ENCODE measurements at places on chromosomes 3 and 15.
A peak's percentile ranks its signal among the peaks of the same experiment; 100 is the strongest.

- DNase-seq, result no peak
Measured at GRCh38 chr3:119703820-119704531, 1.2 kb downstream of the CFAP91 start.

- no peak for DNase-seq
Measured at GRCh38 chr3:31606453-31606852, 73.7 kb downstream of the STT3B start.

DNA sequence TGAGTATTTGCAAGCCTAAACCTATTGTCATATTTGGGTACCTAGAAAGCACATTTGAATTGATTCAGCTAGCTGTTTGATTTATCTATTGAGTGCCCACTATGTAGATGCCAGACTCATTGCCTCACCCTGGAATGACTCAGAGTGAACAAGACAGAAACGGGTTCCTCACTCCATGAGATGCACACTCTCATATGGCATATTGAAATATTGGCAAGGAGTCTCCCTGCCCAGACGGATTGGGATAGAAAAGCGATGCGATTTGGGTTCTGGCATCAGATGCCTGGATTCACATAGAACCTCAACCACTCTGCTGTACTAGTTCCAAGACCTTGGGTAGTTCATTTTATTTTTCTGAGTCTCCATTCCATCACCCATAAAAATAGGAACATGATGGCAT, 22.5 kb downstream of the LRRN1 start:
- DNase-seq, result no peak

GRCh38 chr3:126269354-126269753, 87.9 kb downstream of the KLF15 start:
- DNase-seq, result no peak

- no peak for DNase-seq
Measured at GRCh38 chr3:176376531-176376930, 820.8 kb downstream of the TBL1XR1 start.

DNA sequence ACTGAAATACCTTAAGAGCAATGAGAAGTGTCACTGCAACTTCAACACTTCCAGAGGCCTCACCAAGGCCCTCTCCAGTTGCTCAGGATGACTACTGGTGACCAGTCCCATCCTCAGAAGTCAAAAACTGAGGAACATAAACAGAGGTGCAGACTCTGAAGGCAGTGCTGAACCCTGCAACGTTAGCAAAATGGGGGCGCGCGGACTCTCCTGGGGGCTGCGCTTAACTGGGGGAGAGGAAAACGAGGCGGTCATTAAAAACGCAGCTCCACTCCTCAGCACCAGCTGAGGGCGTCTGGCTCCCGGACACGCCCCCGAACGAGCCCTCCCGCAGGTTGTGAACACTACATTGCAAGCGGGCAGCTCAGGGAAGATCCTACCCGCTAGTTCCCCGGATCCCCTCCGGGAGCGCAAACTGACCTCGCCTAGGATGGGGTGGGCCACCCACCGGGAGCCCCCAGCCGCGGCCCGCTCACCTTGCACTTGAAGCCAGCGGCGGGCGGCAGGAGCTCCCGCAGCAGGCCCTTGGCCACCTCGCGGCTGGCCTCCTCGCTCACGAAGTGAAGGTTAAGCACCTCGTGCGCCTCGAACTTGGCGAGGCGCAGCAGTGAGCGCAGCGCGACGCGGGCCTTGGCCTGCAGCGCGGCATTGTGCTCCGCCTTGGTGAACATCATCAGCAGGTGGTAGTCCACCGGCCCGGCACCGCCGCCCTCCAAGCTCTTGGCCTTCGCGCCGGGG, 711 bp downstream of the XXYLT1 start:
- peak; percentile 45 for DNase-seq

- no peak for DNase-seq
Measured at GRCh38 chr3:111237946-111238345, 166.3 kb downstream of the NECTIN3 start.

DNA sequence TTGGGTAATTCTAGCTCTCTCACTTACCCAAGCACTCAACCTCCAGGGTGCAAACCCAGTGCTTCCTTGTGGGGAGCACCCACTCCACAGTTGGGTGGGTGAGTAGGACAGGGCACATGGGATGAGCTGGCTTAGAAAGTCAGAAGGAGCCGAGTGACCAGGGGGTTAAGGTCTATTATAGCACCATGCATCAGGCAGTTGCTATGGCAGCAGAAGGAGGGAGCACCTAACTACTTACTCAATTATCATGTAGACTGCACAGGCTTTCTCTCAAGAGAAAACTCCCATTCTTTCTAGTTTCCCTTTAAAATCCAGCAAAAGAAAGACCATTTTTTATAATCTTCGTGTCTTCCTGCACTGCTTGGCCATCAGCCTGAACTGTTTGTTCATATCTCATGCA, 163.0 kb downstream of the OCA2 start:
- no peak for DNase-seq

DNA sequence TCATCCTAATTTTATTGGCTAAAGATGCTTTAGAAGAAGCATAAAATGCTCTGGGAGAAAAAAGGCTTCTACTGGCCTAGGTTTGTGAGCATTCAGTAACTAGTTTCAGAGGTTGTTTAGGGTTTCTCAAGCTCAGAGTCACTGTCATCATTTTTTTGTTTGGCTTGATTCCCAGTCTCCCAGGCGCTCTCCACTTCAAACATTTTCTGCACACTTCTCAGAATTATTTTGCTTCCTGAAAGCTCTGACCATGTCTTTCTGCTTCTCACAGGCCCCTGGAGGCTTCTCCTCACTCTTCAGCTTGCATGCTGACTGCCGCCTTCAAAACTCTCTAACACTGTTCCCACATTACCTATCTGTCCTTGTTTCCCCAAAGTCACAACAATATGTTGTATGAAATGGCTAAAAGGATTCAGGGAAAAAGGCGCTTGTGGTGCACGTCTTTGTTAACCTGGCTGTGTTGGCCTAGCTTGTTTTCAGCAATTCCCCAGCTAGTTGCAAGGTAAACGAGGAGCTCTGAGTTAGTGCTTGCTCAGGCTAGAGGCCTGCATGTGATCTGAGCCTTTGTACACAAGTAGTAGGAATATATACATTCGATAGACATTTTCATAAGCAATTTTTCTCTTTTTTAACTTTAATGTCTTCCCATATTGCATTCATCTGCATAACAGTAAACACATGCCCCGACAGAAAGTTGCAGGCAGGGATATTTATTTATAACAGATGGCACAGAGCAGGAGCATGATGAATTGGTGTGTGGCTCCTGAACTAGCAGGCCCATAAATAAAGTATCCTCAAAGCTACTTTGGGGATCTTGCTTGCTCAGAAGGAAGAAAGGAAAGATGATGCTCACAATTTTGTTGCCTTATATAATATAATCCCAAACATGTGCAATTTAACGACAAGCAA, 129.2 kb upstream of the DPH6 start:
- no peak for DNase-seq

GRCh38 chr3:66048051-66048395, 9.3 kb upstream of the MAGI1 start:
- no peak for DNase-seq

DNA sequence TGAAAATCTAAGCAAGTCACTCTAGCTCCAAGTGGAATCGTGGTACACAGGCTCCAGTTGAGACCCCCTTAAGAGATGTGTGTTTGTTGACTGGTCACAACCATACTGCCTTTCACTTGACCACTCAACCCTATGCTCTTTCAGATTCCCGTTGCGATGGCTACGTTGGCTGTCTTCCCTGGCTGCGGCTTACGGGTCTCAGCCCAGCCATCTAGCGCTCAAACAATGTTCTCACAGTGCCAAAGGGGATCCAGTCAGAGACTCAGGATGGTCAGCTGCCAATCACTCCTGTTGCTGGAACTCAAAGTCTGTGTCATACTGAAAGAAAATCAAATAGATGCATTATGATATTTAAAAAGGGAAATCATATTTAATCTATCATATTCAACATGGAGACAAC, 237.6 kb downstream of the ITPR1 start:
- no peak for DNase-seq

DNA sequence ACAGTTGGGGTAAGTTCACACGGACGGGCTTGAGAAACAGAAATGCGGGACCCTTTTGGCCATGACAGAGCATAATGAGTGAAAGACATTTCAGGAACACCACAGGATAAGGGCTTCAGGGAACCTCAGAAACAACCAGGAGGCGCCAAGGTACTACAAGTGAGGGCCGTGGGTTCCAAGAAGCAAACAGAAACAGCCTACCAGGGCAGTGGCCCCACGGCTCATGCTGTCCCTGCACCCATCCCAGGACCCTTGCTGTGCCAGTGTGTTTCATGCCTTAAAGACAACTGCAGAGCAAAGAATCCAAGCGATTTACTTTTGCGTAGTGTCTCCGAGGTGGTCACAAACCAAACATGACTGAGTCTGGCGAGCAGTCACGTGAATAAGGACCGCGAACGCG, 54.0 kb downstream of the RUBCN start:
- DNase-seq, result no peak

GRCh38 chr3:124084022-124084881, 92.3 kb upstream of the ROPN1 start:
- no peak for DNase-seq

DNA sequence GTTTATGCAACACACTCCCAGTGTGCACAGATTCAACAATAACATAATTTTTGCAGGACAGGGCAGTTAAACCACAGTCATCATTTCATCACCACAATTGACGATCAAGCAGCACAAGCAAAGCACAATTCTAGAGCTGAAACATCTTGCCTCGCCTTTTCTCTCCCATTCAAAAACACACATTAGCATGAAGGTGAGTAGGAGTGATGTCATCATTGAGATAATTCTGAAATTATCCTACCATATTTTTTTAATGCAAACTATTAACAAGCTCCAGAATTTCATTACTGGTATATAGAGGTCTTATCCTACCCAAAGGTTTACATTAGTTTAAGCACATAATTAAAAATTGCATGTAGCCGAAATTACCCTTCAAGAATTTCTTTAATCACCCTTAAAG, 3.5 kb downstream of the IGDCC3 start:
- no peak for DNase-seq

DNA sequence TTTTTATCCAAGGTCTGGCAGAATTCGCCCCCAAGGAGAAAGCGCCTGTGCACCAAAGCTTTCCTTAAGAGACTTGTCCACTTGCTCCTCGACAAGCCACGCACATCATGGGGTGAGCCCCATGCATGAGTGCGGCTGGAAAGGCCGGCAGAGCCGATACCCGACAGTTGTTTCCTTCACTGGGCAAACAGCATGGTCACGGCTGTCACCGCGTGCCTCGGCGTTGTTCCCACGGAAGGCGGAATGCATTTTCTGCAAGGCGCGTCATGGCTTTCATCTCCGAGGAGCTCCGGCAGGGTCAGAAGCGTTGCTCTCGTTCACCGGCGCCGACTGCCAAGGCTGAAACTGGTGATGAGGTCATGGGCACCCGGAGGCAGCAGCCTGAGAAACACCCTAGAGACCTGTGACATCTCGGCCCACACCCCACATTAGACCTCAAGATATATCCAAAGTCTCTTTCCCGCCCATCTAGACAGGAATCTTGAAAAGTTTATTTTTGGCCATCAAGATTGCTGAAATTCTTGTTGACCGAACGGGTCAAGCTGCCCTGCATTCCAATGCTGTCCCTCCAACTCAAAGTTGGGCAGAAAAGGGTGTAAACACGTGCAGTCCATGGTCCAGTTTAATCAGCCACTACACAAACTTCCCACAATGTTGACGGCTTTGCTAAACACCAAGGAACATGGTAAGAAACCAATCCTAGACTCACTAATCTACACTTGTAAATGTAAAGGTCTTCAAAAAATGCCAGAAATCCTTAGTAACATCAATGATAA, 604 bp upstream of the TJP1 start:
- DNase-seq, result no peak

GRCh38 chr3:128455116-128455515, 11.6 kb downstream of the DNAJB8 start:
- no peak for DNase-seq

- no peak for DNase-seq
Measured at GRCh38 chr15:67066959-67067853, 1.8 kb downstream of the SMAD3 start.

- DNase-seq, result peak; percentile 21
Measured at GRCh38 chr3:25532431-25533162, 104.5 kb downstream of the RARB start.

DNA sequence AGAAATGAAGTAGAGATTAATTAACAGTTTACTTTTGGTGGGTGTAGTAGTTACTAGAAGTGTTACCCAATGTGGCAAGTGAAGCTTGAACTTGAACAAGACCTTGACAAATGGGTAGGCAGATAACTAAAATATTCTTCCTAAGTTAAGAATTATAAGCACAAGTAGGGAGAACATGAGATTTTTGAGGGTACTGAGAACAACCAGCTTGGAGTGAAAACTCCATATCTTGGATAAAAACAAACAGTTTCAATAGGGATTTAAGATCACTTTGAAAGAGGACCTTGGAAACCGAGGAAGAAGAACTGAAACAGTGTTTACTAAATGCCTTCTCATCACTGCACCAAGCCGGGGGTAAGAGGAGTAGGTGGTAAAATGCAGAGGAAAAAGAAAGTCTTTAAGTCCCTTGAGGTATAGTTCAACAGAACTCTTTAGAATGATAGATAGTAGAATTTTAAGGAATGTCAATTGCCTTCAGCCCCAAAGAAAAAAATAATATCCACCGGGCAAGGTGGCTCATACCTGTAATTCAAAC, 496.7 kb downstream of the NAALADL2 start:
- no peak for DNase-seq

- no peak for DNase-seq
Measured at GRCh38 chr3:187545366-187545765, 124.8 kb downstream of the SST start.

GRCh38 chr15:99717161-99718009, 15.9 kb downstream of the LYSMD4 start:
- no peak for DNase-seq

DNA sequence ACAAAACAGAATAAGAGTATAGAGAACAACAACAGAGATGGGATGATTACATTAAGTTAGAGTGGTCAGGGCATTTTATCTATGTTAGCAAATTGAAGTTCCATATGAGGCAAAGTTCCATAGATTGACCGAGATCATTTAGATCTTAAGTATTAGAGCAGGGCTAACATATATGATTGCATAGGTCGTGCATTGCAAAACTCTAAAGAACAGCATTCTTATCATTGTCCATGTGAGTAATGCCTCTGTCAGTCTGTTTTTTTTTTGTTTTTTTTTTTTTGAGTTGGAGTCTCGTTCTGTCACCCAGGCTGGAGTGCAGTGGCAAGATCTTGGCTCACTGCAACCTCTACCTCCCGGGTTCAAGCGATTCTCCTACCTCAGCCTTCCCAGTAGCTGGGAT, 341.7 kb upstream of the KCNH8 start:
- DNase-seq, result no peak

DNA sequence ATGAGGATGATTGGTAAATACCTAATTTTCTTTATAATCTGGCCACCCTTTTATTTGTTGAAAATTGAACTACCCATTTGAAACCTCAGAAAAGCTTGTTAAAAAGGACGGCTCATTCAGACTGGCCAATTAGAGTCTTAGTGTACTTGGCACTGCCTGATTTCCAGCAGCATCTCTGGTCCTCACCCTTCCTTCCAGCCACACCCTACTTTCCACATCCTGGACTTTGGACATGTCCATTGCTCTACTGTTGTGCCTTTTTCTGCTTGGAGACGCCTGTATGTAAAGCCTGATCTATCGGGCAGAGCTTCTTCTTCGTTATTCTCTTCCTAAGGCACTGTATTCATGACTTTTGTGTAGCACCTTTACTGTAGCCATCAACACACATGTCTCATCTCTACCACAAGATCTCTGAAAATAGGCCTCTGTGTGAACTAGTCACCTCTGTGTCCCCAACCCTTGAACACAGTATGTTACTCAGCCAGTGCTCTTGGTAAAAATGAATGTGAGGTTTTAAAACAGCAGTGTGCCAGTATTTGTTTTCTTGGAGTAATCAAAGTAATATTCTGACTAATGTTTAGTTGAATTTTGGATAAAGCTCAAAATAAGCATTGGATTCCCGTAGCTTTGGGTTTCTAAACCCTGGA, 6.8 kb downstream of the RBM5 start:
- no peak for DNase-seq

- DNase-seq, result no peak
Measured at GRCh38 chr3:182259579-182259978, 533.7 kb upstream of the ATP11B start.
